ENCODE measurements at places on chromosomes 6 and 20. TPM values are rescaled to one million over a fixed set of nuclear protein-coding genes. Genes with fewer than 3 reads are reported as not detected.

The SIRPD gene
- not detected for total RNA-seq

The PKIB gene
- 1.2 TPM for total RNA-seq

The WFDC12 gene
- total RNA-seq: 0.28 TPM

The PTCRA gene
- total RNA-seq: not detected

The AKAP7 gene
- total RNA-seq: 8.6 TPM

The CAP2 gene
- total RNA-seq: 17.8 TPM

The SLC17A1 gene
- total RNA-seq: not detected

The EPHA7 gene
- total RNA-seq: 1.3 TPM

The ARMC12 gene
- under 0.01 TPM for total RNA-seq

The FABP7 gene
- not detected for total RNA-seq

The ZNF391 gene
- 2.5 TPM for total RNA-seq

The ARG1 gene
- total RNA-seq: not detected

The DNAAF9 gene
- 11.6 TPM for total RNA-seq

The EXOC2 gene
- 36.9 TPM for total RNA-seq

The SLC26A8 gene
- total RNA-seq: not detected

The GHRH gene
- not detected for total RNA-seq

The ACTL10 gene
- total RNA-seq: 2.7 TPM

The MRPL2 gene
- 32.8 TPM for total RNA-seq

The ISM1 gene
- not detected for total RNA-seq

The ZNF311 gene
- 2.3 TPM for total RNA-seq

The SPATS1 gene
- not detected for total RNA-seq

The OPRM1 gene
- not detected for total RNA-seq

The OPRL1 gene
- 0.19 TPM for total RNA-seq

The ETV7 gene
- 2.0 TPM for total RNA-seq

The C6orf15 gene
- total RNA-seq: not detected

The SMLR1 gene
- 0.19 TPM for total RNA-seq

The TMEM170B gene
- total RNA-seq: 1.7 TPM

The KCNQ5 gene
- total RNA-seq: 5.1 TPM

The TCF21 gene
- total RNA-seq: 8.2 TPM

The RAET1G gene
- total RNA-seq: not detected

The TRIM40 gene
- total RNA-seq: not detected

The DNMT3B gene
- 2.0 TPM for total RNA-seq

The HNF4A gene
- 0.19 TPM for total RNA-seq

The PAX1 gene
- total RNA-seq: not detected

The ADAM33 gene
- 1.2 TPM for total RNA-seq

The WFDC5 gene
- total RNA-seq: not detected

The DEFB110 gene
- not detected for total RNA-seq

The DLL1 gene
- total RNA-seq: 0.38 TPM

The TP53INP2 gene
- 1.2 TPM for total RNA-seq

The EYA2 gene
- 0.28 TPM for total RNA-seq

The GSTA2 gene
- not detected for total RNA-seq

The KCNK5 gene
- not detected for total RNA-seq

The HRH3 gene
- not detected for total RNA-seq

The TBC1D20 gene
- total RNA-seq: 41.4 TPM

The SNX3 gene
- total RNA-seq: 192 TPM

The LTA gene
- not detected for total RNA-seq

The RAMACL gene
- total RNA-seq: 0.38 TPM

The MACROD2 gene
- under 0.01 TPM for total RNA-seq

The PACSIN1 gene
- not detected for total RNA-seq

The RXRB gene
- 23.8 TPM for total RNA-seq

The CAPN11 gene
- total RNA-seq: under 0.01 TPM

The MYCT1 gene
- total RNA-seq: 22.2 TPM

The OOEP gene
- not detected for total RNA-seq
